ENCODE measurements at places on chromosomes 5 and 9.

- no peak for DNase-seq
Measured at GRCh38 chr5:173138707-173139106, 5.6 kb upstream of the BNIP1 start.

- no peak for DNase-seq
Measured at GRCh38 chr5:62982348-62982747, 403.7 kb downstream of the LRRC70 start.

GRCh38 chr5:76983468-76983867 lies 30.6 kb downstream of the CRHBP start:
- DNase-seq = no peak

DNA sequence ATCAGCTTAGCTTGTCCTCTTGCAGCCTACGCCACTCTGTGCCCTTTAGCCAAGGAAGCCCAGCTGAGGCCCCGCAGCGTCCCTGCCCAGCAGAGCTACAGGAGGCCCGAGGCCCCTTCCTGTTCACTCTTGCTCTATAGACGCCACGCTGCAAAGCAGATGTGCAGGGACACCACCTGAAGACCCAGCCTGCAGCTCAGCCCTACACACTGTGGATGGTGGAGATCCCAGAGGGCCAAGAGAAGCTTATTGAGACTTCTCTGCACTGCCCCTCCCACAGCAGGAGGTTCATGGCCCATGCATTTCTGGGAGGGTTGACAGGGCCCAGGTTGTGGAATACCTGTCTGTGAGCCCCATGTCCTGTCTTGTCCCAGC lies 33.6 kb downstream of the IRF1 start:
- peak; percentile 35 for DNase-seq

DNA sequence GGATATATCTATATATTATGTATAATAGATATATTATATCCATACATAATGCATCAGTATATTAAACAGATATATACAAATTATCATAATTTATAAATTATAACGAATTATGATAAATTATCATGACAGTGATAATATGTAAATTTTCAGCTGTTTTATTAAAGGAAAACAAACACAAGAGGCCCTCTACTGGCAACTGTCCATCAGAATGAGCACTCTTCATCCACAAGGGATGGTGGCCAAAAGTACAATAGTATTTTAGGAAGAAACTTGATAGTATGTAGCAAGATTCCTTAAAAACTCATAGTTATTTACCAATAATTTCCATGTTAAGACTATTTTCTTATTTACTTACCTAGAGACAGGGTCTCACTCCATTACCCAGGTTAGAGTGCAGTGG lies 113.3 kb upstream of the LPAR1 start:
- no peak for DNase-seq

- DNase-seq = no peak
Measured at GRCh38 chr5:94857111-94857510, 238.6 kb downstream of the SLF1 start.

- no peak for DNase-seq
Measured at GRCh38 chr9:104412238-104412637, 91.8 kb upstream of the OR13F1 start.

DNA sequence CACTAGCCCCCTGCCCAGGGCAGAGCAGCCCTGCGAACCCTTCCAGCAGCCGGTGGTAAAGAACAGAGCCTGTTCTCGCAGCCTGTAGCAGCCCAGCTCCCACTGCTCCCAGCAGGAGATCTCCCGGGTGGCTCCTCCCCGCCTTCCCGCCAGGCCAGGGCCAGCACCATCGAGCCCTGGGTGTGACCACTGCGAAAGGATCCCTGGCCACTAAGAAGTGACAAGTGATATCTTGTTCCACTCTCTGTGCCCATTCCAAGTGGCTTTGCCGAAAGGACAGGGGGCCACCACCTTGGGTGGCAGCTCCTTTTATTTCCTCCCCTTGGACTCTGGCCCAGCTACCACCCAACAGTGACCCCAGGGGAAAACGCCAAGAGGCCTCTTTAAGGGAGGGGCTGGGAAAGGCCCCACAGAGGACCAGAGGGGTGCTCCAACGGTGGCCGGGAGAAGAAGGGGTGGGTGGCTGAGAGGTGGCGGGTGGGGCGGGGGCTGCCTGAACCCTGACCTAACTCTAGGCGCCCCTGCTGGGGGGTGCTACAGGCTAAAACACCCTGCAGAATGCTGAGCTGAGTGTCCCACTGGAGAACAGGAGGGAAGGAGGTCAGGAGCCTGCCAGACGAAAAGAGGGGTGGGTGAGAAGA lies 1.6 kb downstream of the NACC2 start:
- no peak for DNase-seq

Measured in RPMI8226 (cell line).